ENCODE measurements at places on chromosomes 1 and 21.

DNA sequence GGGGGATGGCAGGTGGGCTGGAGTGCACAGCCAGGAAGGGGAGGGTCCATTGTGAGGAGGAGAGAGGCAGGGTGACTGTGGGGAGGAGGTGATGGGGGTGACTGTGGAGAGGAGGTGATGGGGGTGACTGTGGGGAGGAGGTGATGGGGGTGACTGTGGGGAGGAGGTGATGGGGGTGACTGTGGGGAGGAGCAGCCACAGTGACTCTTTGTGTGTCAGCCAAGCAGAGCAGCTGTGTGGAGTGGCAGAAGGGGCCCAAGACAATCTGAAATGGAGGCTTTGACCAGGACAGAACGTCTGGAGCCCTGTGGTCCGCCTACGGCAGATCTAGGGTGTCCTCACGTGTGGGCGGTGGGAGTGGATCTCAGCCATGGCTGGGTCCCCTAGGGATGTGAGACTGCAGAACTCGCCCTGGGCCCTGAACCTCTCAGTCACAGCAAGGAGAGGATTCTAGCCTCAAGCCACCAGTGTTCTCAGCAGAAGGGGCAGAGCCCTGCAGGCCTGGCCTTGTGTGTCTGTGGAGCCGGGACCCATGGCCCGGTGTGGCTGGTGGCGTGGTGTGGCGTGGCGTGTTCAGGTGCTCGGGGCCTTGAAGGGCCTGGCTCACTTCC lies 81.5 kb downstream of the OBSCN start:
- no peak for DNase-seq

- no peak for DNase-seq
These were observed 35.4 kb downstream of the VANGL1 start for GRCh38 chr1:115677182-115677555.

DNA sequence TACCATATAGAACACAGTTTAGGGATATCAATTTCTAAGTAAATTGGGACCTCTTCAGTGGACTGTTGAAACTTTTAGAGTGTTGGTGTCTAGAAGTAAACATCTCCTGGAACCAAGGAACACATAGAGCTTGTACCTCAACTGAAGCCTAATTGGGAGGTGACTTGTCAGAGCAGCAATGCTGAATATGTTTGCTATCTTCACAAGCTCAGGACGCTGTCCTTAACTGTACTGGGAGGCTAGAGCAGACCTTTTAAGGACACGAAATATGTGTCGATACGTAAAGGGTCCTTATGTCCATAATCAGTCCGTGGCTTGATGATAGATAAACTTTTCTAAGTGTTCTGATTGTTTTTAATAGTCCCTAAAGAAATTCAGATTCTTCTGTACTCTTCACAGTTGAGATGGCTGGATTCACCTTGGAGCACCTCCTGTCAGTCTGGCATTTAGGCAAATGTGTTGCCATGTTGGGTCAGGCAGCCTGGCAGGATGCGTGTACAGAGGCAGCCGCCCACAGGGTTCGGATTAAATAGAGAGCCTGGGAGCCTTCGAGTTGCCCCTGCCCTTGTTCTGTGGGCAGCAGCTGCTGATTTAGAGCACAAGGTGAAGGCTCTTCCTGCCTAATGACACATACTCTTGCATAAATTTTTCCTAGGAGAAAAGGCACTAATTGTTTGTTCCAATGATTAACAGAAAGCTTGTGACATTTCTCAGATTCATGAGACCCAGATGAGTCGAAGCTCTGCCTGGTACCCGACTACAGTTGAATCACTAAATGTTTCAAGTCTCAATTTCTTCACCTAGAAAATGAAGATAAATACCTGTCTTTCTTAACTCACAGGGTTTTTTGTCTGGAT lies 3.6 kb downstream of the ACTN2 start:
- no peak for DNase-seq

- DNase-seq, result no peak
These were observed 7.4 kb downstream of the IFNAR1 start for GRCh38 chr21:33332143-33332542.

DNA sequence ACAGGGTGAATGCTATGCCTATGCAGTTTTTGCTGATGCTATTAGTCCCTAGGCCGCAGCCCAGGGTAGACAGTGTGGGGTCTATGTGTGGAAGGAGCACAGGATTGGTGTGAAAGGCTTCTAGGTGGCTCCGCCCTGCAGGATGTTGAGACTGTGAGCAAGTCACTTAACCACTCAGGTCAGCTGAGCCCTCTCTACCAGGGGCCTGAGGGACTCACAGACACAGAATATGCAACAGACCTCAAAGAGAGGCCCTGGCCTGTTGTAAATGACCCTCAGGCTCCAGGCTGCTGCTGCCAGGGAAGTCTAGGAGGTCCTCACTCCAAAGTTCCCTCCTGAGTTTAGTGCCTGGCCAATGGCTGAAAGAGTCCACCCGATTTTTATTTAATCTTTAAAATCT lies 11.0 kb downstream of the NHLH2 start:
- peak; percentile 15 for DNase-seq

DNA sequence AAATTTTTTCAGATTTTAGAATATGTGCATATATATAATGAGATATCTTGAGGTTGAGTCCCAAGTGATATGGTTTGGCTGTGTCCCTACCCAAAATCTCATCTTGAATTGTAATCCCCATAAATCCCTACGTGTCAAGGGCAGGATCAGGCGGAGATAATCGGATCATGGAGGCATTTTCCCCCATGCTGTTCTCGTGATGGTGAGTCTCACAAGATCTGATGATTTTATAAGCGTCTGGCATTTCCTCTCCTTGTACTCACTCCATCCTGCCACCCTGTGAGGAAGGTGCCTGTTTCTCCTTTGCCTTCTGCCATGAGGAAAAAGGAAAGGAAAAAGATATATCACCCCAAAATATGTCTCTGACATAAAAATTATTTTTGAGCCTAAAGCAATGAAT lies 64.6 kb downstream of the TOR3A start:
- no peak for DNase-seq

DNA sequence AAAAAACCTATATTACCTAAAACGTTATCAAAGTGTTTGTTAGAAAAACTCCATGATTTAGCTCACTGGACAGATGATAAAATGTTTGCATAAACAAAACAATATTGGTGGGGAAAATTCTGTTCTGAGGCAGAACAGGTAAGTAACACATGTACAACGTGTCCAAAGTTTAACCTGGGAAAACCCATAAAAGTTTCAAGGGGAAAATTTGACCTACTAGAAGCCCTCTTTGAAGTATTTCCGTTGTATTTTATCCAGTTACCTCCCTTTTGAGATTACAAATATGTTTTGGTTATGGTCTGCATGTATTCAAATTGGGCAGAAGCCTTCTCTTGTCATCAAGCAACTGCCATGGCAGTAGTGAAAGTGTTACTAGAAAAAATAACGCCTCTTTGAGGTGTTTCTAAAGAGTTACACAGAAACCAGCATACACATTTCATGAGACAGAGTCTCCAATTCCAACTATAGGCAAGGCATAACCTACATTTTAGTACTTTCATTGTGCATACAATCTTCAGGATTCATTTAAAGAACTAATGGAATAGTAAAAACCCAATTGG lies 58.0 kb upstream of the PDC start:
- DNase-seq, result no peak

DNA sequence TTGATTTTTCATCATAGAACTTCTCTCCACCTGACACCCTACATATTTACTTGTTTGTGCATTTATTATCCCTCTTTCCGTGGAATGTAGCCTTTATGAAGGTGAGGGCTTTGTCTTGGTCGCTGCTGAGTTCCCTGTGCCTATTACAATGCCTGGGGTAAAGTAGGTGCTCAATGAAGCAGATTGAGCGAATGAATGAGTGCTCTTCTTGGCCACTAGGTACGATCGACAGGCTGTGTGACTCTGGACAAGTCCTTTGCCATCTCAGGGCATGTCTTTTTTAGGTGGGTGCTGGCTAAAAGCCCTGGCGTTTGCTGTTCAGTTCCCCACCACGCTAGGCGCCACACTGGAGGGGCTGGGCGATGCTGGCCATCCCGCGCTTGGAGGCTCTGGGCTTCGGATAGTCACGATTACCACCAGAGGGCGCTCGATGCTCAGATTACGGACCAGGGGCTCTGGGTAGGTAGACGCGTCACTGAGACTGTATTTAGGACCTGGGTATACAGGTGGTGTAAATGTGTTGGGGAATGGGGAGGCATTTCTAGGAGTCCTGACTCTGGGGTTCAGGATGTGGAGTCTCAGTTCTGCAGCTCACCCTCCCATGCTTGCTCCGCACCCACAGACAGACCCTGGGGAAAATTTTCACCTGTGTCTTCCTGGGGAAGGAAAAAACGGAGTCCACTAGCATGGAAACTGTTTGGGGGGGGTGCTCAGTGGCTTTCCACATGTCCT lies 71.0 kb upstream of the CSF3R start:
- DNase-seq, result peak; percentile 92

DNA sequence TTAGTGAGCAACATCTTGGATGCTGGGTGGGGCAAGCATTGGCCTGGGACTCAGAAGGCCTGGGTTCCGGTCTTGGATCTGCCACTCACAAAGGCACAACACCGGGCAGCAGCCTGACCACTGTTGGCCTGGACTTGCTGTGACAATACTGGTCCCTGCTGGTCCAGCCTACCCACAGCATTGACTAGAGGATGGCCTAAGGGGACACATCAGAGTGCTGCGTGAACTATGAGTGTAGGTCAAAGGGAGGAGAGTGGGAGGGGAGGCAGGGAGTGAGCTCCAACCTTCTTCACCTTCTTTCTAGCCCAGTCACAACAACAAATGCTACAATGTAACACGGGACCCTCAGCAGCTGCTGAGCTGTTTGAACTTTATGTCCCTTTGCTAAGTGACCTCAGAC lies 31.1 kb downstream of the TMEM50A start:
- DNase-seq, result no peak

- DNase-seq, result no peak
These were observed 122.5 kb upstream of the ZBTB40 start for GRCh38 chr1:22329148-22329515.

DNA sequence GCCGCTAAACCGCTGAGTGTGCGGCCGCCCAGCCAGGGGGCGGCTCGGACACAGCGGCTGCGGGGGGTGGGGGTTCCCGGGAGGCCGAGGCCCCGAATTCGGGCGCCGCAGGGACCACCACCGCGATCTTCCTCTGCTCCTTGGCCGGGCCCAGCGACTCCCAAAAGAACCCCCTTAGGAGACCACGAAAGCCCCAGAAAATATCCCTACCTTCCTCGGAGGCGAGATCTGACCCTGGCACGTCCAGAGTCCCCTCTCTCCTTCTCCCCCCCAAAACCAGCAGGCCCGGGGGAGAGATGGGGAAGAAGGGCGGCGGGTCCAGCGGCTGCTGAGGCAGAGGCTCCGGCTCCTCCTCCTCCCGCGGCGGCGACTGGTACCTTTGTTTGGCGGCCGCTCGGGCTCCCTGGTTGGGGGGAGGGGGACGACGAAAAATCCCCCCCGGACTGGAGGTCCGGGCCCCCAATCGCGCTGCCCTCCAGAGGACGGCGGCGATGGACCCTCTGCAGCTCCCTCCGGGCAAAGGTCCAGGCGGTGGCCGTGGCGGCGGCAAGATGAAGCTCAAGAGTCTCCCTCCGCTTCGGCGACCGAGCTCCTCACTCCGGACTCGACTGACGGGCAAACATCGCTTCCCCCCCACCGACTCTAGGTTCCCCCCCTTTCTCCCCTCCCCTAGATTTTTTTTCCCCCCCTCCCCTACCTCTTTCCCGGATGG lies at the start of gene ARID4B:
ARID4B (minus strand) TSS at position 621 of the 712 bp plus-strand sequence. CDS start 1,260 bp downstream, outside the sequence.
- peak; percentile 68 for DNase-seq

DNA sequence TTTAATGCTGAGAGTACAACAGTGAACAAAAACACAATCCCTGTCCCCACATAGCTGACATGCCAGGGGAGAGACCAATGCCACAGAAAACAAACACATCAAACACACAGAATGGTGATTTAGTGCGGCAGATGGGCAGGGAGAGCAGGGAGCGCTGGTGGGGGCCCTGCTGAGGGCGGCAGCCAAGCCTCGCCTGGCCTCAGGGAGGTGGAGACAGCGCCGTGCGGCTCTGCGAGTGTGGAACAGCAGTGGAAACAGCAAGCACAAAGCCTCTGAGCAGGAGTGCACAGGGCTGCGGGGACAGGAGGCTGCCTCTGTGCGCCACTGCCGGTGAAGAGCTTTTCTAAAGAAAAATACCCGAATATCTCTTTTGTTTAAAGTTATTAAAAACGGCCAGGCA lies 17.0 kb downstream of the MCM3AP start:
- DNase-seq, result no peak

GRCh38 chr1:88649932-88650331 lies 34.1 kb upstream of the PKN2 start:
- DNase-seq, result no peak

DNA sequence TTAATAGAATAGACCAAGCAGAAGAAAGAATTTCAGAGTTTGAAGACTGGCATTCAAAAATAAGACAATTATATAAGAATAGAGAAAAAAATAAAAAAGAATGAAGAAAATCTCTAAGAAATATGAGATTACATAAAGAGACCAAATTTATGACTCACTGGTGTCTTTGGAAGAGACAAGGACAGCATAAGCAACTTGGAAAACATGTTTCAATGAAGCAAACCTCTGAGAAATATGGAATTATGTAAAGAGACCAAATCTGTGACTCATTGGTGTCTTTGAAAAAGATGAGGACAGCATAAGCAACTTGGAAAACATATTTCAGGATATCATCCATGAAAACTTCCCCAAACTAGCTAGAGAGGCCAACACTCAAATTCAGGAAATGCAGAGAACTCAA lies 60.4 kb upstream of the LYPLAL1 start:
- DNase-seq, result no peak

- DNase-seq, result no peak
These were observed 22.7 kb upstream of the ACTL8 start for GRCh38 chr1:17732475-17732874.

GRCh38 chr1:58432851-58433668 lies 113.5 kb downstream of the OMA1 start:
- DNase-seq, result peak; percentile 78

DNA sequence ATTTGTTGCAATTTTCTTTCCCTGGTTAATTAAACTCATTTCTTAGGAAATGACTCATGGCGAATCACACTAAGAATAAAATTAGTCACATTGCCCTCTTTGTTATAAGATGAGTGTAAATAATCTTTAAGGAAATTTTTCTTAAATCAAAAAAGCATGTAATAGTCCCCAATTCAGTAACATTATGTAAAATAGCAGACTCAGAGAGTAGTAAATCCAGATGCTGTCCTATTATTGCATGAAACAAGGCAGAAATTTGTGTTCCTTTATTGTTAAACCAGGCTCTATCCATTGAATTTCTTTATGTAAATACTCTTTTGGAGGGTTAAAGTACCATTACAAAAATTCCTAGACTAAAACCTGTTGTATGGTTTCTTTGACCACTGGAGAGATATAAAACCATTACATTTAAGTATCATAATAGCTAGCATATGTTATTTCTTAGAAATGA lies 154.5 kb upstream of the C1orf87 start:
- no peak for DNase-seq

- no peak for DNase-seq
These were observed 16.1 kb upstream of the KLHDC7A start for GRCh38 chr1:18464665-18465050.

DNA sequence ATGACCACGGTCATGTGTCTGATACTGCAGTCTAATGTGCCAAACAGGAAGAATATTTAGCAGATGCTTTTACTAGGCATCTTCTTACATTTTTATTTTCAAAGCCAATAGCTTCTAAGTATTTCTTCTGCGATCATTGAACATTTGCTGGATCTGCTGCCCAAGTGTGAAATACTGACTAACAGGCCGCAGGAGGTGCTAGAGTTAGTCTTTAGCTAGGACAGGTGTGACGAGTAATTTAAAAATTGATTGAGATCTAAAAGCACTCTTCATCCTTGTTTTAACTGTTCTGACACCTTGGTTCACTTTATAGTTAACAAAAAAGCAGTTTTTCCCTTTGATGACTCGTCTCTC lies 748 bp upstream of the FAM78B start:
- no peak for DNase-seq

All from WTC11 (cell line).